ENCODE measurements at places on chromosomes 1 and 21. TPM values are rescaled to one million over a fixed set of nuclear protein-coding genes. Genes with fewer than 3 reads are reported as not detected.

The GBP6 gene
- total RNA-seq, result not detected

The SAMD11 gene
- 4.9 TPM for total RNA-seq

- DNase-seq, result no peak
These were observed 7.1 kb upstream of the NAV1 start for GRCh38 chr1:201531551-201532425.

The EFNA1 gene
- total RNA-seq, result 18.1 TPM

- DNase-seq, result peak; percentile 73
These were observed 14.7 kb downstream of the MTHFR start for GRCh38 chr1:11790880-11791715.

The LCE1A gene
- total RNA-seq, result not detected

- DNase-seq, result no peak
These were observed 27.1 kb downstream of the FTCD start for GRCh38 chr21:46128106-46128932.

The LCE1D gene
- total RNA-seq, result not detected

The PRDM16 gene
- 0.29 TPM for total RNA-seq

All from NCI-H460 (cell line).